ENCODE measurements at places on chromosomes 1 and 21.

- no peak for DNase-seq
Measured at GRCh38 chr1:64480999-64481772, 11.3 kb downstream of the CACHD1 start.

GRCh38 chr1:27475720-27476119 is 14.2 kb downstream of the WASF2 start:
- DNase-seq, result no peak

GRCh38 chr1:218480137-218480536 is 135.0 kb downstream of the TGFB2 start:
- no peak for DNase-seq

GRCh38 chr1:63612564-63612963 is 19.4 kb downstream of the PGM1 start:
- no peak for DNase-seq

GRCh38 chr1:94836891-94837290 is 16.7 kb downstream of the SLC44A3 start:
- DNase-seq, result no peak

- no peak for DNase-seq
Measured at GRCh38 chr1:108695535-108695934, 3.4 kb downstream of the PRPF38B start.

- DNase-seq, result no peak
Measured at GRCh38 chr1:216587715-216588114, 135.5 kb downstream of the ESRRG start.

- DNase-seq, result peak; percentile 62
Measured at GRCh38 chr1:148318123-148318903, 164.8 kb downstream of the PPIAL4G start.

GRCh38 chr1:76141929-76142328 is 67.4 kb downstream of the ST6GALNAC3 start:
- DNase-seq, result no peak

DNA sequence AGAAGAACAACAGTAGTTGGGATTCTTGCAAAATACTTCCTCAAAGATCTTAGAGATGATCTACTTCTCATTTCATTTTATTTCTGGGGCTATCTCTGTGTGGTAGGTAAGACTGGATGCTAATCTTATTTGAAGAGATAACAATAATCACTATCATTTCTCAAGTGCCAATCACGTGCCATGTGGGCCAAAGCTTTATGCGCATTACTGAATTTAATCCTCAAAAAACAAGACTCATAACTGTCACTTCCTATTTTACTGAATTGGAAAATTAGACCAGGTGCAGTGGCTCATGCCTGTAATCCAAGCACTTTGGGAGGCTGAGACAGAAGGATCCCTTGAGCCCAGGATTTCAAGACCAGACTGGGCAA is 121.7 kb downstream of the KCNN3 start:
- no peak for DNase-seq

- DNase-seq, result no peak
Measured at GRCh38 chr1:39754026-39754570, 15.4 kb downstream of the PPIE start.

- DNase-seq, result no peak
Measured at GRCh38 chr1:185938396-185938795, 204.2 kb downstream of the HMCN1 start.

GRCh38 chr1:6365047-6365446 is 28.5 kb downstream of the ACOT7 start:
- DNase-seq, result peak; percentile 37

DNA sequence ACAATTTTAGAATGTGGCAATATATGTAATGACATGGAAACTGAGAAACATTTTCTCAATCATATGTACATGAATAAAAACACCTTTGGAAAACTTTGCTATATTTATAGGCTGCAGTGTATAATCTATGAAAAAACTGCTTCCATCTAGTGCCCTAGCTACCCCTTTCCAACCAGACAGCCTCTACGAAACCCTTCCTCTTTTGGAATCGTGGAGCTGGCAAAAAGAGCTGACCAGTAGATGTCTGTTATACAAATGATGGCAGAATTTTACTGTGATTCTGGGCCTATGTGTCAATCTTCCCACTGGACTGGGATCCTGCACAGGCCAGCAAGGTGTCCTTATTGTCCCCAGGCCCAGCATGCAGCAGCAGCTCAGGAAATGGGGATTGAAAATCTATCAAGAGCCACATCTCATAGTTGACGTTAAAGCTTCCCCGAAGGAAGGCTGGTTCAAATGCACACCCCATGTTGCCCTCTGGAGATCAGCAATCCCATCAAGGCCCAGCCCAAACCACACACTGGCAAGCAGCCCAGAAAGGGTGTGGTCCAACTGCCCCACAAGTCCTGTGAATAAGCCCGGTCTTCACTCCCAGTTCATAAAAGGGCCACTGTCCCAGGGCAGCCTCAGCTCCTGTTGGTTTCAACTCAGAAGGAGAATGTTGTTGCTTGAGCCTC is 8.8 kb upstream of the FAM20B start:
- no peak for DNase-seq

- DNase-seq, result no peak
Measured at GRCh38 chr1:25697435-25698217, 81.0 kb downstream of the MAN1C1 start.
